GM04504 (cell line): ENCODE measurements at places on chromosomes 11 and 22.
A peak's percentile ranks its signal among the peaks of the same experiment; 100 is the strongest.

DNA sequence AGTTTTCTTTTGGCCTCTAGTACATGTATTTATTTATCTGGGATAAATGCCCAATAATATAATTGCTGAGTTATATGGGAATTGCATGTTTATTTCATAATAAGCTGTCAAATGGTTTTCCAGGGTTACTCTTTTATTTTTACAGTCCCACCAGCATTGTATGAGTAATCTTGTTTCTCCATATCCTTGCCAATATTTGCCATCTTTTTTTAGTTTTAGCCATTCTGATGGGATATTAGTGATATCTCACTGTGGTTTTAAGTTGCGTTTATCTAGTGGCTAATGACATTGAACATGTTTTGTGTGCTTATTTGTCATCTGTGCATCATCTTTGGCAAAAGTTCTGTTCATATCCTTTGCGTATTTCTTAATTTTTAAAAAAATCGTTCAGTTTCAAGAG lies 372.8 kb upstream of the CCDC179 start:
- peak; percentile 83 for DNase-seq

- peak; percentile 17 for DNase-seq
Observed at GRCh38 chr11:75851203-75851602, 36.2 kb downstream of the UVRAG start.

DNA sequence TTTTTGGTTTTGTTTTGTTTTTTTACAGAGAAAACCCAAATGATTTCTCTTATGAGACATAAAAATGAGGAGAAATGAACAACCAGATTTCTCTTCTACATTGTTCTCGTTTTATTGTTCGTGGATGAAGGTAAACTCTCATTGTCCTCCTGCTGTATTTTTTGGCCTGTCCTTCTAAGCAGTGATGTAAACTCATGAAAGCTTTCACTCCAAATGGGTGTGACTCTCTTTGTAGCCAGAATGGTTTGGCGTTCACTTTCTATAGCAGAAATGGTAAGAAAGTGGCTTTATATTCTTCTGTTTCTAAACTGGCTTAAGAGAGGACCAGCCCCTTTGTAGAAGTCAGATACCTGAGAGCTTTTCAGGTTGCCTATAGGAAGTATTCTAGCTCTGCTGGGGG lies 15.5 kb upstream of the BMAL1 start:
- DNase-seq, result no peak

- no peak for DNase-seq
Observed at GRCh38 chr11:18566406-18566805, 22.1 kb downstream of the UEVLD start.

DNA sequence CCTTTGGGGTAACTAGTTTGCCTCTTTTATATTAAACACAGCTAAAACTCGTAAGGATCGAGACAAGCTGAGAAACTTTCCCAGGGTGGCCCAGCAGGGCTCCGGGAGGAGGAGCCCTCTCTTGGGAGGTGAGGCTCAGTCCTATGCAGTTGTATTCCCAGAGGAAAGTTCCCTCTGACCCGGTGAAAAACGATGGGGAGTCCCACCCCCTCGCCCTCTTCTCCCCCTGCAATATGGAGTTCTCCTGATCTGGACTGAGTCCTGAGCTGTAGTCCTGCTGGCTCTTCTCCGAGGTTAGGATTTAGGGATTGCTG lies 1.3 kb downstream of the NTM start:
- DNase-seq, result no peak

DNA sequence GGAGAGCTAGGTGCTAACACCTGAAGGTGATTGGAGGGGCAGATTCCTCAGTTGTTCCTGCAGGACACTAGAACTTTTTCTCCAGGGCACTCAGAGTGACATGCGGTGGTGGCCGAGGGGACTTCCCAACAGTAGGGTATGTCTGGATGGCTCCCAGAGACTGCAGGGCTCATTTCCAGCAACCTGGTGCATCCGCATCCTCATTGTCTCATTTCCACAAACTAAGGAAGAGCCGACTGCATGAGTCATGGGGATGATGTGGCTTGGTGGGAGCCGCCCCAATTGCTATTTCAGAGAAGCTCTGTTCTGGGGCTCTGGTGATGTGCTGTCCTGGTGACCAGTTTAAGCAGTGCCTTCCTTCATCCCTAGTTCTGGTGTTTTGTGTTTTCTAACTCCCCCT lies 2.8 kb upstream of the ROBO4 start:
- peak; percentile 81 for DNase-seq

DNA sequence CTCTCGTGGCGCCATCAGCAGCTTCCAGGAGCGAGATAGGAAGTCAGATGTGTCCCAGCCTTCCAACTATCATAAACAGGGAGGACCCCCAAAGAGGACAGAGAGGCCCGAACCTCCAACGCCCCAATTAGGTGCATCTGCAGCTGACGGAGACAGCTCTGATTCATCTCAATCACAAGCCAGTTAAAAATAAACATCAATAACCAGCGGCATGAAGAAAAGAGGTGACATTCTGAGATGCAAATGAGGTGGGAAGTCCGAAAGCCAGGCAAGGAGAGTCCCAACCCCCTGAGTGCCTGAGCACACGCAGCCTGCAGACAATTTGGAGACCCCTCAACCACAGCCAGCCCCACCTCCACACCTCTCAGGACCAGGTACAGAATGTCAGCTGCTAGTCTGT lies 28.1 kb upstream of the IGSF9B start:
- DNase-seq, result no peak

DNA sequence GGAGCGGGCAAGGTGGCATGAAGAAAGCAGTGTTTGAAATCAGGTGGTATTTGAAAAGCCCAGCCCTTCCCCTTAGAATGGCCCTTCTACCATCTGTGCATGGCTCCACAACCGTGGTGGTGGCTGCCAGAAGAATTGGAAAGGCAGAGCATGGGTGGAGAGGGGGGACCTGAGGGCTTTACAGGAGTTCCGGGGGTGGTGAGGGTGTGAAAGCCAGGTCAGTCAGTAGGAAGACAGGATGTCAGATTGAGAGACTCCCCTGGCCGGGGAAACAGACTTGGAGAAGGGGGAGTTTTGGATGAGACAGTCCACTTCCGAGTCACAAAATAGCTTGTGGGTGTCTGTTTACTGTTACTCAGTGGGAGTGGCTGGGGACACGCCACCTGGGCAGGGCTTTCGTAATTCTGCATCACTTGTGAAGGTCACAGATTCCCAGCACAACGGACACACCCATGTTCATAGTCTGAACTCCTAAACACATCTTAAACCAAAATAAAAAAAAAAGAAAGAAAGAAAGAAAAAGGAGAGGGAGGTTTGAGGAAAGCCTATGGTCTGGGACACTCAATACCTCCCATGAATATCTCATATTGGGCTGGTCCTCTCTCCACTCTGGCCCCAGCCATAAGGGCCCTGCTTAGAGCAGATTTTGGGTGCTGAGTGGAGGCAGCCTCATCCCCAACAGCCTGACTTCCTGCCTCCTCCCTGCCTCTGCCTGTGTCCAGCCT lies 24.4 kb upstream of the SMIM35 start:
- DNase-seq, result no peak

DNA sequence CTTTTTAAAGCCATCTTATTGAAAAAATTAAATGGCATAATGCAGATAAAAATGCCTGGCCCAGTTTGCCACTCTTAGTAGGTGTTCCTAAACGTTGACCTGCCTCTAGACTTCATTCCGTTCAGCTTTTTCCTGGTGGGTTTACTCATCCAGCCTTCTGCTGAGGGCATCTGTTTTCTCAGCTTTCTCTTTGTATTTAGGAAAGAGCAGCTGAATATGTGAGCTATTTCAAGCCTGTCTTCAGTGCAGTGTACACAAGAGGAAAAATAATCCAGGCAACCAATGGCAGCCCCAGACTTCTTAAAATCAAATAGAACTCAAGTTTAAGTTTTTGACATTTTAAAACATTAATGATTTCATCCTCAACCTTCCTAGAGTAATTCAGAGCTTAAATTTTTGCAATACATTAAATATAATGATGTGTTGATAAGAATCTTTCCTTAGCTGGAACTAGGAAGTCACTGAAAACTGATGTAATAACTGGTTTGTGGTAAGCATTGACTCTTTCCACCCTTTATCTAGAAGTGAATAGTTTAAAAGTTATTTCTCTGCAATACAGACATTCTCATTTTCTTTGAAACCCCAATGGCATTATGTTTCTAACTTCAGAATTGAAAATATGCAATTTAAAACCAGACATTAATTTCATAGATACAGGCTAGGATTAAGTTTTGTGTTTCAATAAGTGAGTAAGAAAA lies 165.4 kb downstream of the AASDHPPT start:
- DNase-seq, result no peak

- DNase-seq, result no peak
Observed at GRCh38 chr11:1767399-1768140, 3.8 kb upstream of the CTSD start.

DNA sequence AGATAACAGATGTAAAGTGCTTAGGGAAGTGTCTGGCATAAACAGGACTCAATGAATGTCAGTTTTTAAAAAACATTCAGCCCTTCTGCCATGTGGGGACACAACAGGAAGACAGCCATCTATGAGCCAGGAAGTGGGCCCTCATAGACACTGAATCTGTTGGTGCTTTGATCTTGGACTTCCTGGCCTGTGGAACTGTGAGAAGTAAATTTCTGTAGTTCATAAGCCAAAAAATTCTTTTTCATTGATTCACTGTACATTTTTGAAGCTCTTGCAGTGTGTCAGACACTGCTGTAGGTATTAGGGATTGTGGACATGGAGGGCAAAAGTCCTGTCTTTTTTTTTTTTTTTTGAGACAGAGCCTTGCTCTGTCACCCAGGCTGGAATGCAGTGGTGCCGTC lies 188.6 kb downstream of the HIPK3 start:
- peak; percentile 23 for DNase-seq

DNA sequence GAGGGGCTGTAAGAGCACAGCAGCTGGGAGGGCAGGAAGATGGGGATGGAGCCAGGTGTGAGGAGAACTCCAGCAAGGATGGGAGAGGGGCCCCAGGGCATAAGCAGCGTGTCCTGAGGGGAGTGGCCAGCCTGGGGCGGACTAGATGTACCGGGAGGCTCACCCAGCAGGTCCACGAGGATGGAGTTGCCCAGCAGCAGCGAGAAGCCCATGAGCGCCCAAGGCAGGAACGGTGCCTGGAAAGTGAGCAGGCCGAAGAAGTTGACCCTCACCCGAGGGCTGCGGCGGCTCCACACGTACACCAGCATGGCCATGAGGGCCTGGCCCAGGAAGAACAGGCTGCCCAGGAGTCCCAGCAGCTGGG lies 1.3 kb downstream of the DERL3 start:
- no peak for DNase-seq

GRCh38 chr11:94926271-94926625 lies 47.1 kb downstream of the CWC15 start:
- DNase-seq, result no peak

- DNase-seq, result no peak
Observed at GRCh38 chr22:39568278-39568981, 2.1 kb upstream of the CACNA1I start.

DNA sequence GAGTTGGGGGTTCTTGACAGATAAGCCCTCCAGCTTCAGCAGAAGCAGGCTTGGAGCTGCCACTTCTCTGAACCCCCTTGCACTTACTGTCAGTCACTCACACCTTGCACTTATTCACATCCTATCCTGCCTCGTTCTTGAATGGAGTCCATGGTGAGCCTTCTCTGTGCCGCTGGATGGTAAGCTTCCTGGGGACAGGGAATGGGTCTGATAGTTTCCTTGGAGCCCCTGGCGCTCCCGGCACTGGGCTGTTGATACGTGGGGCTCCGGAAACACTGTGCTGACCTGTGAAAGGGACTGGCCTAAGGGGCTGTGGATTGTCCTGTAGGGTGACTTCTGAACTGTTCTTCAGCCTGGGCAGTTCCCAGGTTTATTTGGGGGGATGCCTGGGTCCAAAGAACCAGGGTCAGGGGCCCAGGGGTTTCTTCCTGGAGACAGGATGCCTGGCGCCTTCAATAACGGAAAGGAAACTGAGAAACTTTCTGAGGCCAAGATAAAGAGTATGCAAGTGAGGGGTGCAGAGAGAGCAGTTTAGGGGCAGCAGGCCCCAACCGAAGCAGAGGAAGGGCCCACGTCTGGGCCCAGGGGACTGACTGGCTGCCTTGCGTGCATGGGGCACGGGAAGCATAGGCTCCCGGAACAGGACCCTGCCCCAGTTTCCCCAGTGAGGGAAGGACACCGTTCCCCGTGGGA lies 709 bp upstream of the ST3GAL4 start:
- DNase-seq, result no peak

GRCh38 chr22:48288376-48288940 lies 1526.0 kb downstream of the TBC1D22A start:
- DNase-seq, result no peak

DNA sequence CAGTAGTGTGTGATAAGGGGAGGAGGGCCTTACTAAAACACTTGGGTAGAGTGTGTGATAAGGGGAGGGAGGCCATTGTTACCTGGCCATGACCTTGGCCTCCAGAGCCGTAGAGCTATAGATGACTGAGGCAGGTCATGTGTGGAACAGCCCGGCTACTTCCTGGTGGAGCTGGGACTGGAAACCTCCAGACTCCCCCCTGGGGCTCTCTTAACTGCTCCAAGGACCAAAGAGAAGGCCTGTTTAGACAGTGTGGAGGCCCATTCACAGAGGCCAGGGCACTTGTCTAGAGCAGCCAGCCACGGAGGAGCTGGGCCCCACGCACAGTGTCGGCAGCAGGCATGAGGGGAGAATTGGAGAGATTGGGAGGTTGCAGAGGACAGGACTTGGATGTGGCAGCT lies 12.5 kb upstream of the MICALL1 start:
- no peak for DNase-seq

GRCh38 chr11:115555336-115556090 lies 51.3 kb upstream of the CADM1 start:
- DNase-seq, result no peak

- DNase-seq, result no peak
Observed at GRCh38 chr11:116055064-116055463, 550.8 kb upstream of the CADM1 start.

GRCh38 chr11:71279916-71280645 lies 27.7 kb upstream of the SHANK2 start:
- DNase-seq, result no peak

DNA sequence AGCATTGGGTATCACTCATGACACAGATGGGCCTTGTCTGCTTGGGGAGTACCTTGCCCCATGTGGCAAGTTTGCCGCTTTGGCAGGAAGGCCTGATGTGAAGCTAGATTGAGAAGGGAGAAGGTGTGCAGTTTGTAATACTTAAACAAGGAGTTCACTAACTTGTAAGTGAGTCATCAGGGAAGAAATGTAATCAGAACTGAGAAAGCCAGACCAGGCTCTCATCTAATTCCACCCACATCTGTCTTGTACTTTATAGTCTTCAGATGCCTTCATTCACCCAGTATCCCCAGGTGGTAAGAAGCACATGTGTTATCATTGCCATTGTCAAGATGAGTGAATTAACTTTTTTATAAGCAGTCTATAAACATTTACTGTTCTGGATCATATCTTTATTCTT lies 116.0 kb upstream of the DDI1 start:
- DNase-seq, result no peak

- DNase-seq, result no peak
Observed at GRCh38 chr11:130672911-130673310, 224.5 kb downstream of the ADAMTS15 start.

- no peak for DNase-seq
Observed at GRCh38 chr11:1482581-1483444, 3.8 kb downstream of the MOB2 start.

DNA sequence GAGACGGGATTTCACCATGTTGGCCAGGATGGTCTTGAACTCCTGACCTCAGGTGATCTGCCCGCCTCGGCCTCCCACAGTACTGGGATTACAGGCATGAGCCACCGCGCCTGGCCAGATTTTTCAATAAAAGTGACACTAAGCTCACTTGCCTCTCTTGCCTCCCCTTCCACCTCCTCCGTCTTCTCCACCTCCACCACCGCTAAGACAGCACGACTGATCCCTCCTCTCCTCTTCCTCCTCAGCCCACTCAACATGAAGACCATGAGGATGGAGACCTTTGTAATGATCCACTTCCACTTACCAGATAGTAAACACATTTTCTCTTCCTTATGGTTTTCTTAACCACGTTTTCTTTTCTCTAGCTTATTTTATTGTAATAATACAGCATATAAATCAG lies 14.2 kb downstream of the CERK start:
- no peak for DNase-seq
